ENCODE measurements at places on chromosomes 4 and X.

DNA sequence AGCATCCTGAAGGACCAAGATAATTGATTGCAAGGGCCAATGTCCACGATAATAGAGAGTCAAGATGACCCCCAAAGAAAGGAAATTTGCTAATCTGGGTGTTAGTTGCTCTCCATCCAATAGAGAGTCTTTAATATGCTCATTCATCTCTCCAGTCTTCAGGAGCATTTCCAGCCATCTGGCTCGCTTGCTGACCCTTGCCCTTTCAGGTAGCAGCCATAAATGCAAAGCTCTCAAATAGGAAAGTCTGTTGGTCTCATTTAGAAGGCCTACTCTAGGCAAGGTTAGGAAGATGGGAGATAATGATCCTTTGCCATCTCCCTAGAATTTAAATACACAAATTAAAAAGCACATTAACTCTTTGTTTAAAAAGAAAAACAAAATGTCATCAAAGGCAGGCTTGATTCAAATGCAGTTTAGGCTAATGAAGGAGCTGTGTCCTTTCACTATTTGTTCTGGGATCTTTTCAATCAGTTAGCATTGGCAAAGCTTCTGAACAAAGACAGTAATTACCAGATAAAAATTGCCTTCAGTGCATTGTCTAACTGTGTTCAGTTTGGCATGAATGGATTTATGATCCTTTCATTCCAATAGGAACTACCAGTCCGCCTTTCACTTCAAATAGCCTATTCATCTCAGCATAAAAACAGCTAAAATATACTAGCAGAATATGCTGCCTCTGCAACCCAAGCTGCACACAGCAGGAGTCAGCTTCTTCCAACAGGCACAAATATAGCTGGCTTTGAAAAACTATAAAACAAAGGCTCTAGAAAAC lies 49.6 kb upstream of the ATXN3L start:
- peak; percentile 69 for DNase-seq

GRCh38 chrX:34918856-34919255 lies 23.7 kb upstream of the FAM47B start:
- DNase-seq: peak; percentile 5

GRCh38 chrX:46398874-46399273 lies 146.3 kb downstream of the ZNF674 start:
- no peak for DNase-seq

DNA sequence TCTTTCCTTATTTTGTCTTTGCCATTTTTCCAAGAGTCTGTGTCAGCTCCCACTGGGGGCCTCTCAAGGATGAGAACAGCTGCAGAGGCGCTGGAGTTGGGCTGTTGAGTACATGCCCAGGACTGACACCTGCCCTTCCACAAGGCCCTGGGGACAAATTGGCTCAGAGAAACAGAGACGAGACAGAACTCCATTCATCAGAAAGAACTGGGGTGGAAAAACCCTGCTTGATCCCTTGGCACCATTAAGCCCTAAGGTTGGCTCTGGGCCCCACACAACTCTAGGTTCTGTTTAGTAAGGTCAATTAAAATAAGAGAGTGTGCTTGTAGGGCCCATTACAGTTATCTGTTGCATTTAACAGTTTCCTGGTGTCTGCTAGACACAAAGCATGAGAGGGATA lies 63.6 kb downstream of the DCX start:
- no peak for DNase-seq

DNA sequence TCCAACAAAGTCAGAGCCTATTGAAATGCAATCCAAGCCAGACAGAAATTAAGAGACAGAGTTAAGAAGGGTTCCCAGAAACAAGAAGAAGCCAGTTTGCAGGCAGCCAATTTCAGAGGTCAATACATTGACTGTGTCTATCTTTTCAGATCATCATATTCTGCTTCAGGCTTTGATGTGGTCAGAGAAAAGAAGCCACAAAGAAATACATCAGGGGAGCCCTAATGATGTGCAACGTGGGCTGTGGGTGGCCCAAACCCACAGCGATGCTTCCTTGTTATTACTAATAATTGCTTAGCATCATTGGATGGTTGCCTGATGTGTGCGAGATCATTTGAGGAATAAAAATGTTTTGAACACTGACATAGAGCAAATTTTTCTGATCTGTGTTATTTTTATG lies 99.0 kb upstream of the DUSP21 start:
- DNase-seq: no peak

DNA sequence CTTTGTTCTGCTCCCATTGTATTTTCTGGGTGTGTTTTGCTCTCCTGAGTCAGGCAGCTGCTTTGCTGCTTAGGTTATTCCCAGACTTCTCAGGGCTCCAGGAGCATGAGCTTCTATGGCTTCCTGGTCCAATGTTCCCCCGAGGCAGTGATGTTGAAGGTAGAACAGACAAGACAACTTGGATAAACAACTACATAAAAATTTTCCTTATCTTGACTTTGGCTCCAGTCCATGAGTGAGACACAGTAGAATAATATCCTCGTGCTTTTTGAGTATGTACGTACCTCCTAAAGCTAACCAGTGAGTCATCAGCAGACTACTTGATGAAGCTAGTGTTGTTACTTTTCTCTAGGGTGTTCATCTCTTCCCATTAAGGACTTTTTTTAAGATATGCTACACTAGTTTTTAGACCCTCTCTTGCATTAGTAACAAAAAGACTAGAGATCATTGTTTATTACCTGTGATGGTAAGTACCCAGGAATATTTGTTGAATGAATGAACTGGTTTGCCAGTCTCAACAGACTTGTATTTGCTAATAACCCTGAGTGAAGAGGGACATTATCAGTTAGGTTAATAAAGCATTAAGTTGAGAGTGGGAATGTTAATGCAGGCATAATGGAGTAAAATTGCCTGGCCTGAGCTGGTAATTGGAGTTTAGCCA lies 131.9 kb downstream of the FHIP1A start:
- DNase-seq: no peak
